Brain (organoid and tissue), 16 donors: ENCODE measurements at places on chromosomes 1 and 21.

DNA sequence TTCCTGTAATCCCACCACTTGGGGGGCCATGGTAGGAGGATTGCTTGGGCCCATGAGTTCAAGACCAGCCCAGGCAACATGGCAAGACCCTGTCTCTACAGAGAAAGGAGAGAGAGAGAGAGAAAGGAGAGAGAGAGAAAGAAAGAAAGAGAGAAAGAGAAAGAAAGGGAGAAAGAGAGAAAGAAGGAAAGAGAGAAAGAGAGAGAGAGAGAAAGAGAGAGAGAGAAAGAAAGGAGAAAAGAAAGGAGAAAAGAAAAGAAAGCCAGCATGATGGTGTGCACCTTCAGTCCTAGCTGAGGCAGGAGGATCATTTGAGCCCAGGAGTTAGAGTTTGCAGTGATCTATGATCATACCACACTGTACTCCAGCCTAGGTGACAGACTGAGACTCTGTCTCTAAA, 82.8 kb downstream of the DISP3 start:
- DNase-seq: no peak

DNA sequence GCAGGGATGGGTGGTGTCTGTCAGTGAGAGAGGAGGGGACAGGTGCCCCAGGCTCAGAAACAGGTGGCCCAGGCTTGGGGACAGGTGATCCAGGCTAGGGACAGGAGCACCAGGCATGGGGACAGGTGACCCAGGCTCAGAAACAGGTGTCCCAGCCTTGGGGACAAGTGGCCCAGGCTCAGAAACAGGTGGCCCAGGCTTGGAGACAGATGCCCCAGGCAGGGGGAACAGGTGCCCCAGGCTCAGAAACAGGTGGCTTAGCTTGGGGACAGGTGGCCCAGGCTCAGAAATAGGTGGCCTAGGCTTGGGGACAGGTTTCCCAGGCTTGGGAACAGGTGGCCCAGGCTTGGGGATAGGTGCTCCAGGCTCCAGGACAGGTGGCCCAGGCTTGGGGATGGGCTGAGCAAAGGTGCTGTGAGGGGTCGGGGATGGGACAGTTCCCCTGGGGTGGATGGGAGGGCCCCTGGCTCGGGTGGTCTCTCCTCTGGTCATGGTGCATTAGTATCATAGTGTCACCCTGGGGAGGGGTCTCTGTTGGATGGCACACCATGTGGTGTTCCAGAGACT, 87.7 kb upstream of the C1orf174 start:
- no peak for DNase-seq

DNA sequence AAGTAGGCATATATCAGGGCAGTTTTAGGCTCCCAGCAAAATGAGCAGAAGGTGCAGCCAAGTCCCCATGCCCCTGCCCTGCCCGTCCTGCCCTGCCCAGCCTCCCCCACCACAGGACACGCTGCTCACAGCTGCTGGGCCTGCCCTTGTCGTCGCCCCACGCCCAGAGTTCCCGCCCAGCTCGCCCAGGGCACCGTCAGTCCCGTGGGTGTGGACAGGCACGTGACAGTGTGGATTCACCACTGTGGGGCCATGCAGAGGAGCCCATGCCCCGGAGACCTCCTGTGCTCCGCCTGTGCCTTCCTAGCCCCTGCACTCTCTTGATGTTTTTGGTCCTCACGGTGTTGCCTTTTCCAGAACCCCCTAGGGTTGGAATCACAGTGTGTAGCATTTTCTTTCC, 7.0 kb downstream of the FAAP20 start:
- no peak for DNase-seq

DNA sequence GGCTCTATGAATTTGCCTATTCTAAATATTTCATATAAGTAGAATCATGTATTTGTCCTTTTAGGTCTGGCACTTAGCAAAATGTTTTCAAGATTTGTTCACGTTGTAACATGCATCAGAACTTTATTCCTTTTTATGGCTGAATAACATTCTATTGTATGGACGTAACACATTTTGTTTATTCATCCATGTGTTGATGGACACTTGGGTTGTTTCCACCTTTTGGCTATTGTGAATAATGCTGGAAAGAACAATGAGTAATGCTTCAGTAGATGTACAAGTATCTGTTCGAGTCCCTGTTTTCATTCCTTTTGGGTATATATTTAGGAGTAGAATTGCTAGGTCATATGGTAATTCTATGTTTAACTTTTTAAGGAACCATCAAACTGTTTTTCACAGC, 24.7 kb downstream of the SLC35A3 start:
- DNase-seq: no peak
